ENCODE measurements at places on chromosomes 13 and 19. TPM values are rescaled to one million over a fixed set of nuclear protein-coding genes. Genes with fewer than 3 reads are reported as not detected.

DNA sequence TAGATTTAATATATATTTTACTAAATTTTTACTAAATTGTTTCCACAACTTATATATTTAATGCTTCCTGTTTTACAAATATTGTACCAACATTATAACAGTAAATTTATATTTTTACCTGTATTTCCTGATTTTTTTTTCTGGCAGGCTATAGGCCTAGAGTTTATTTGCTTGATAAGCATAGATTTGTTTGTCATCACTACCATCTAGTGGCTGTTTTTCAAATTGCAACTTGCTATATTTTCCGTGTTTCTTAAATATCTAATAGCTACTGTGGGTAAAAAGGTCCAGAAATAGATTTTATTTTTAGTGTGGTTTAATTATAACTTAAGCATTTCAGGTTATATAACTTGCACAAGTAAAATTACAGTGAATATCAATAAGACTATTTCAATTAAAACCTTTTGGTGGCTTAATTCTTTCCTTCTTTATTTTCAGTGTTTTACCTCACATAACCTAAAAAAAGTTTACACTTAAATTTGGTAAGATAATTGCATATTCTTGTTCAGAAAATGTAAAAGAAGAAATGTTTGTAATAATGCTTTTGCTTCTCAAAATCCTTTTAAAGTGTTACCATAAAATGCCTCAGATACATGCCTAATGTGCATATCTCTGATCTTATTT, 60.6 kb downstream of the NDFIP2 start:
- no peak overlapping the region for H3K4me3 ChIP-seq
- H3K27ac ChIP-seq = no peak overlapping the region
- H3K27me3 ChIP-seq = no peaks in the 10 kb centered on the region

DNA sequence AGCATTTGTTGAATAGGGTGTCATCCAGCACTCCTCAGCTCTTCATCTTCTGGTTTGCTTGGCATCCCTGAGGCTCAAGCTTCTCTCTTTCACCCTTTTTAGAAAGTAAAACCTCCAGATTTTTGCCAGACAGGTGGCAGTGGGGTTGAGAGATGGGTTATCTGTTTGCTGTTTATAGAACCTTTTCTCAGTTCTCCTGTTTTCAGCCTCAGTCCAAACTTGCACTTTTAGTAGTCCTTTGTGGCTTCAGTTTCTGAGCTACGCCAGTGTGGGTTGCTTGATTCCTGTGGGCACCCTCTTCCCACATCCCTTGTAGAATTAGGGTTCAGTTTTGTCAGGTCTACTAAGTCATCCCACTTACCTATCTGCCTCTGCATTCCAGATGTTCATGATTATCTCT, 147.9 kb downstream of the PAN3 start:
- peaks cover 23% of the 10 kb centered on the region for H3K36me3 ChIP-seq
- H3K27ac ChIP-seq = no peak overlapping the region
- no peak for DNase-seq
- no peaks in the 10 kb centered on the region for H3K27me3 ChIP-seq
- no peak overlapping the region for H3K4me3 ChIP-seq

The ZNF575 gene
- total RNA-seq = 0.62 TPM

DNA sequence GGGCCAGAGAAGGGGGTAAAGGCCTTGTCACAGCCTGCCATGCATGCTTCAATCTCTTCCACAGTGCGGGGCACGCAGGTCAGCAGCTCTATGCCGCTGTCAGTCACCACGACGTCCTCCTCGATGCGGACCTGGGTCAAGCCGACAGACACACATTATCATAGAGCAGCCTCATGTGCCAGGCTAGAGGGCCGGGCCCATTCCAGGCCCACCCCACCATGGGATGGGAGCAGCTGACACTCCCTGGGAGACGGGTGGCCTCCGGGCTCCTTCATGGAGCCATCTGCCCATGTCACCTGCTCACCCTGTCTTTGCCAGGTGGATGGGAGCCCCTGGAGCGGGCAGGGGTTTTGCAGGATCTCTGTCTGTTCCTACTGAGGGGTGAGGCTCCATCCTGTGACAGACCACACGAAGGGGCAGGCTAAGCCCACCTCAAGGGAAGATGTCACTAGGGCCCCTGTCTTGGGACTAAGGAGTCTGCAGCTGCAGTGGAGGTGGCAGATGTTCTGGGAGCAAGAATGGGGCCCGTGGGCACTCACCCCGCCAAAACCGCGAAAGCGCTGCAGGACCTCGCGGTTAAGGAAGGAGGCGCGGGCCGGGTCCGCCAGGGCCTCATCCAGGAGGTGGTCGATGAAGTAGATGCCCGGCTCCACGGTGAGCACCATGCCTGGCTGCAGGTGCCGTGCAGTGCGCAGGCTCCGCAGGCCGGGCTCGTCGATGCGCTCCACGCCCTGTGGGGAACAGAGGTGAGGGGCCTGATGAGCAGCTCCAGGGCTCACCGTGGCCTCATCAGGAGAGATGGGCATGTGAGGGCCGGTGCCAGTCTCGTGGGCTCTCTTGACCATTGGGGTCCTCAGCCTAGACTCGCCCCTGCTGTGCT, 14.1 kb downstream of the CEBPG start:
- H3K27ac ChIP-seq = no peak overlapping the region
- H3K4me1 ChIP-seq = peaks cover 69% of the 10 kb centered on the region
- peaks cover 22% of the 10 kb centered on the region for H3K36me3 ChIP-seq
- no peak overlapping the region for H3K4me3 ChIP-seq
- H3K27me3 ChIP-seq = no peaks in the 10 kb centered on the region
- no peak for DNase-seq

The ZFP30 gene
- total RNA-seq = 25.0 TPM
